ENCODE measurements at places on chromosomes 12 and 14.

DNA sequence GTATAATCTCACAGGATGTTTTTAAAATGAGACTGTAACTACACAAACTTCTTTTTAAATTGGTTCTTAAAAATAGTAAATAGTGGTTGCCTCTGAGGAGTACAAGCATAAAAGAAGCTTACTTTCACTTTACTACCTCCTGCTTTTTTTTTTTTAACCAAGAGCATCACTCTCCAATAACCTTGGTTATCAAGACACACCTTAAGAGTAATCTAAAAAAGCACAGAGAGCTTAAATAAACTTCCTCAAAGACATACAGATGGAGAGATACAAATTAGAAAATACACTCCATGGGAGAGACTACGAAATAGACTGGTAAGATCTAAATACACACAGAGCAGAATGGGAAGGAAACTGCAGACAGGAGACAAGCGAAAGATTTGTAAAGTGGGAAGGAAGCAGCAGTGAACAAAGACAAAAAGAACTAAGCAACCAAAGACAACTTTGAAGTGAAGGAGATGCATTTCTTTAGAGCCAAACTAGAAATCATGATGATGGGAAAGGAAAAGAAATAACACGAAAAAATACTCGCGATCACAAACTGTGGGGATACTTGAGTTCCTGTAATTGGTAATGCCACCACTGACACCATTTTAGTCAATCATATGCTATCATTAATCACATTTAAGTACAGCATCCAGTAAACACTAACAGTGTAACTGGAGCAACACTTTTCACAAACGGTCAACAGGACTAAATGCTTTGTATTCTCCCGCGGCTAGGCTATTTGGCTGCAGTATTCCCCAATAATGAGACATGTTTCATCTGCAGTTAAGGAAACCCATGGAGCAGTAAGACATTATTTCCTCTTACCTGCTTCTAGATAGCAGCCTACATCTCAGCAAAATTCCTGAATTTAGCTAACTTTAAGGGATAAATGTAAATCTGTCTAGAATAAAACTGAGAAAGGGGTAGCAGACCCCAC is 8.2 kb downstream of the SINHCAF start:
- DNase-seq: no peak

DNA sequence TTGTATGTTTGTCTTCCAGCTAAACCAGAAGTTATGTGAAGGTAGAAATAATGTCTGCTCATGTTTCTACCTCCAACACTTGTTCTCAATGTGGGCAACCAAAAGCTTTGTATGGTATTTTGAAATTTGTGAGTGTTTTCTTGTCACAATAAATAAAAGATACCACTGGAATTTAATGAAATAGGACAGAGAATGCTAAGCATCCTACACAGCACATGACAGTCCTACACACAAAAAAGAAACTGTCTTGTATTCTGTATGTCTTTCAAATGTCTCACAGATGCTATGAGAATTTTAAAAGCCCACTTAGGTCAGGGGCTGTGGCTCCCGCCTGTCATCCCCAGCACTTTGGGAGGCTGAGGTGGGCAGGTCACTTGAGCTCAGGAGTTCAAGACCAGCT is 68.9 kb downstream of the RALGAPA1 start:
- no peak for DNase-seq

DNA sequence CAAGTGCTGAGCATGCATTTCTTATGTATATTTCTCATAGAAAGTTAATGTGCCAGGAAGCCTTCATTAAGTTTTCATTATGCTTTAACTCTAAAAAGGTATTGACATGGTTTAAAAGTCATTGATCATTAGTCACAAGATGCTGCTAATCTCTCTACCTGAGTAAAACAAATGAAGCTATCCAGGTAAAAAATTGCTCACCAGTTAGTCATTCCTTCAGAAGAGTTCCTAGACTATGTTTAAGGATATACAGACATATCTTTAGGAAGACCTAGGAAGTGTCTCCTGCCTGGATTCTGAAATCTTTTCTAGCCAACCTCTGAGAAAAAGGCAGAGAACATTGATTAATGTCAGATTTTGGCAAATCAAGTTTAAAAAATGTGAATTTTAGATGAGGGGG is 274.2 kb downstream of the PDZRN4 start:
- no peak for DNase-seq

DNA sequence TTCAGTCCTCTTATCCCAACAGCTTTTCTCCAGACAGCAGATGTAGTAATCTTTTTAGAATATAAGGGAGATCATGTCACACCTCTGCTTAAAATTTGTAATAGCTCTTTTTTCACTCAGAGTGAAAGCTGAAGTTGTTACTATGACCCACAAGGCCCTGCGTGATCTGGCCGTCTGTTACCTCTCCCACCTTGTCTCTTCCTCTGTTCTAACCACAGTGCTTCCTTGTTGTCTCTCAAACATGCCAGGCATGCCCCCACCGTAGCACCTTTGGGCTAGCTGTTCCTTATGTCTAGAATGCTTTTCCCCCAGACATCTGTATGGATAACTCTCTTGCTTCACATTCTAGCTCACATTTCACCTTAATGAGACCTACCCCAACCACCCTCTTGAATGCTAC is 6.5 kb downstream of the NECAP1 start:
- DNase-seq: no peak

DNA sequence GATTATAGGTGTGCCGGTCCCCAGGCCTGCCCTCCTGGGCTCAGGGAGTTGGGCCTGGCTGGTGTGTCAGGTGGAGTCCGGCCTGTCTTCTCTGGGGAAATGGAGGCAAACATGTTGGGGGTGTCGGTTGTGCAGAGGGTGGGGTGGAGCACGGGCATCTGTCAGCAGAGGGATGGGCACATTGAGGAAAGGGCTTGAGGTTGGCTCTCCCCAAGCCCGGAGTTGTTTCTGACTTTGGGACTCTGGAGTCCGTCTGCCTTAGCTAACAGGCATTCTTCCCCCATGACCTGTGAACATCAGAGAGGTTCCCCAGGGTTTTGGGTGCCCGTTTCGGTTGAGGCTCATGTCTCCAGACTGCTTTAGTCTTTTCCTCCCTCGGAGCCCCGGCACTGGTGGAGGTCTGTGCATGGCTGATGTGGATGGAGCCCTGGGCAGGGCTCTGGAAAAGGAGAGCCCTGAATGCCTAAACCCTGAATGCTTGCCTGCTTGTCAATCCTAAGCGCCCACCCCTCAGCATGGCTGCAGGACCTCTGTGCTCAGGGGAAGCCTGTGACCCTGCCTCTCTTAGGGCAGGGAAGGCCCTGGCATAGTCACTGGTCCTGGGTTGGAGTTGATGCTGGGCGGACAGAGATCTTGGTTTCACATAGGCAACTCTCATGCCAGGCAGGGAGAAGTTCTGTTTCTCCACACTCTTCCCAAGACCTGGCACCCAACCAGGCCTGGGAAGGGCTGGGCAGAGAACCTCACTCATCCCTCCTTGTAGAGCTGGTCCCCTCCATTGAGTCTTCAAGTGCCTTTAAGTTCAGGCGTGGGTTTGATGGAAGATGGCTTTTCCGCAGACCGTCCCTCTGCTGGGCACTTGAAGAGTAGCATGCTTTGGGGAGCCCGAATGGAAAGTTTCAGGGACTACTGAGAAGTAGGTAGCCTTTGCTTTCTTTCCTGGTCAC is 12.9 kb downstream of the NYNRIN start:
- peak; percentile 49 for DNase-seq

GRCh38 chr14:23865502-23865901 is 88.1 kb upstream of the DHRS4 start:
- no peak for DNase-seq

DNA sequence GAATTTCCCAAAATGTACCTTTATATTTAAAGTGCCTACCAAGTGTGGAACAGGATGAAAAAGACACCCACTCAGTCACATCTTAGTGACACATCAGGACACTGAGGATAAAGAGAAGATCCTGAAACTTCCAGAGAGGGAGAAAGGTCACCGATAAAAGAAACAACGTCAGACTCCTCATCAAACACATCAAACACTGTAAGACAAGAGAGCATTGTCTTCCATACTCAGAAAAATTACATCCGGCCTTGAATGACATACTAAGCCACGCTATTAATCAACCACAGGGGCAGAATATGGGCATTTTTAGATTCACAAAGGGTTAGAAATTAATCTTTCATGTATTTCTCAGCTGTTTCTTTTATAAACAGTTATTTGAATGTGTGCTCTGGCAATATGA is 490.3 kb downstream of the APAF1 start:
- DNase-seq: no peak

- DNase-seq: no peak
Observed at GRCh38 chr14:89440986-89441909, 24.2 kb upstream of the FOXN3 start.

DNA sequence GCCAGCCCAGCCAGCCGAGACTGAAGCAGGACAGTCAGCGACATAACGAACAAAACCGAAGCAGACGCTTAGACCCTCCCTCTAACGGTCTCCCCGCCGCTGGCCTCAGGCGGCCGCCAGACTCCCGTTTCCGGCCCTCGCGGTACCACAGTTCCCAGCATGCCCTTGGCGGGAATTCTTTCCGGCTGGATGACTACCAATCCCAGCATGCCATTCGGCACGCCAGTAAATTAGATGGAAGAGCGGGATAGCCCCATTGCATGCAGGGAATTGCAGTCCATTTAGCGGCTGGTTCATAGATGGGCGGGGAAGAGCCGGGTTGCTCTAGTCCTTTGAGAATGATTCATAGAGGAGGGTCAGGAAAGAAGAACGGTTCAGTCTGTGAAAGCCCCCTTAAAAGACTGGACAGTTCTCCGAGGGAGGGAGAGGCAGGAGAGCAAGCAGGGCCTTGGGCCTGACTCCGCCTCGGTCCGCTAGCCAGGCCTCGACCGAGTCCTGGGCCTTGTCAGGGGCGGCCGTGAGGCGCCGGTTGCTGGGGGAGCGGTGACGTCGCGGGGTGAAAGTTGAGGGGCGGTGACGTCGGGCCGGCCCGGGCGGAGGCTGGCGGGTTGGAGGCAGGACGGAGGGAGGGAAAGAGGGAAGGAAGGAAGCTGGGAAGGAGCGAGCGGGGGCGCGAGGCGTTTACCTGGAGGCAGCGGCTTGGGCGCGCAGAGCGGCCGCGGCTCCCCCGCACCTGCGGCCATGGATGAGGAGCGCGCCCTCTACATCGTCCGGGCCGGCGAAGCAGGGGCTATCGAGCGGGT is at the start of gene RIC8B:
Gene RIC8B, plus strand, starts transcription at position 678 of the 803 bp plus-strand sequence. Its CDS starts 64 bp downstream, at position 742.
- peak; percentile 95 for DNase-seq

DNA sequence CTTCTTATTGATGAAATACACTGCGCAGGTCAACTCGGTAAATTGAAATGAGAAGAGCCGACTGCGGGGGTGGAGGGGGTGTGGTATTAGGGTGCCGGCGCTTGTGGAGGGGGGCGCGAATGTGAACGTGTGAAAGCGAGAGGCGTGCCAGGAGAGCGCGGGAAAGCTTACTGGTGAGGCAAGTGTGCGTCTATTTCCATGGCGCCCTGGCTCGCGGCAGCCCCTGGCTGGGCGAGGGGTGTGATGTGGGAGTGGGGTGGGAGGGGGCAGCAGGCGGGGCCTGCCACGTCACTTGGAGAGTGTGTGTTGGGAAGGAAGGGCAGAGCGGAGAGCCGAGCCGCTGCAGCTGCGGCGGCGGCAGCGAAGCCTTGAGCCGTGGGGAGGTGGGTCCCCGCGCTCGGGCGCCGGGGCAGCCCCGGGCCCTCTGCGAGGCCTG is 88.8 kb downstream of the GALNT8 start:
- no peak for DNase-seq

- no peak for DNase-seq
Observed at GRCh38 chr12:107026806-107027635, 40.1 kb upstream of the MTERF2 start.

GRCh38 chr12:116662612-116663144 is 75.2 kb downstream of the SPRING1 start:
- peak; percentile 27 for DNase-seq

DNA sequence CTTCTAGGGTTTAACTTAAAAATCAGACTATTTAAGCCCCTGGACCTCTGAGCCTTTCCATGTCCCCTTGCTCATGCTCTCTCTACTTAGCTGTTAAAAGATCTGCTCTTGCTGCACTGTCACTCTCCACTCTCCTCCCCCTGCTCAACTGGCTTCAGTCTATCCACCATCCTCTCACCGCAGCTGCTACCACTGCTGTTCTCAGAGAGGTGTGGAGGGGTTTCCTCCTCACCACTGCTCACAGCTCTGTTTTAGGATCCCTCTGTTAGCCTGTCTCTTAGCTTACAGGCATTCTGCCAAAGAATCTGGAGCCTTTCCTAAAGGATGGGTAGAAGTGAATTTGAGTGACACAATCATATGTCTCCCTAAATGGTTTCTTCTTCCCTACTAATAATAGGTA is 43.7 kb upstream of the ATP2B1 start:
- DNase-seq: no peak

All from upper lobe of left lung (tissue), 6 donors.